ENCODE measurements at places on chromosomes 12 and 14. TPM values are rescaled to one million over a fixed set of nuclear protein-coding genes. Genes with fewer than 3 reads are reported as not detected.

MYO1H gene
- not detected for polyA plus RNA-seq

NRXN3 gene
- 113 TPM for polyA plus RNA-seq

GRIN2B gene
- polyA plus RNA-seq: 0.01 TPM

KRT86 gene
- polyA plus RNA-seq: 0.19 TPM

PPP1R1A gene
- 22.1 TPM for polyA plus RNA-seq

PTCSC3 gene
- polyA plus RNA-seq: not detected

SERPINA1 gene
- polyA plus RNA-seq: not detected

ANKRD33 gene
- not detected for polyA plus RNA-seq

SCN8A gene
- 30.8 TPM for polyA plus RNA-seq
